ENCODE measurements at places on chromosomes 4 and X.

DNA sequence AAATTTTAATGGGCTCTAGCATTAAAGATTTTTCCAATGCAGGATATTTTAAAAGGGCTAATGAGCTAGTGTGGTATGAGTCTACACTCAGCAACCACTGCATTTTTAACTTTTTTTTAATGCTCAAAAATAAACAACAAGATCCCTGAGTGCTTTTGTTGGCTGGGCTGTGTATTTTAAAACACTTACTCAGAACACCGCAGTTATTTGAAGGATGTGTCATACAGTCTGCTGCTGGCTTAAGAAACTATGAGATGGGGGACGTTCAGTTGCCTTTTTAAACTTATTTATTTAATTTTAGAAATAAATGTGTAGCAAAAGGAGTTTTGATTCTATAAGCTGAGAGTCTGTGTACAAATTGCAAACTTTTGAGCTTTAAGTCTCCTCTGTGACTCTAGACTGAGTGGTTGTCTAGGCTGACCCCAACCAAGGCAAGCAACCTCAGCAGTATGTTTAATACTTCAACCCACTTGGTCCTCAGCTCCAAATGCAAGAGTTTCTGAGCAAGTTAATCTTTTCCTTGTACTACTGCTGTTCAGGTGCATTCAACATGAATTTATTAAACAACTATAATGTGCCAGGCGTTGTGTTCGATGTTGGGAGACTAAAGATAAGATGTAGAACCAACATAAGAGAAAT, 278.6 kb upstream of the DIPK2B start:
- DNase-seq: no peak

DNA sequence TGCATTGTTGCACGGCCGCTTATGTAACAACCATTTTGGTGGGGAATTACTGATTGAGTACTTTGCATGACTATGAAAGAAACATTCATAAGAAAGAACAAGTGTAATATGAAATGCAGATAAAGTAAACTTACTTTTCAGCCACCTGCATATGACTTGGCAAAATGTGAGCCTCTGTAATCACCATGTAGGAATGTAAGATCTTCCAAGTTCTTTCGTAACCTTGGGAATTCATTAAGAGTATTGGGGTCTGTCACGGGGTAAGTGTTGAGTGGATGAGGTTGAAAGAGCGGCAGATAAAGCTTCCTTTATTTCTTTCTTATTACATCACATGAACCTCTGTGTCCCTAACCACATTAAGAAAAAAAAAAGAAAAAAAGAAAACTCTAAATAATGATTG, 348.5 kb upstream of the NR3C2 start:
- DNase-seq: no peak

GRCh38 chrX:13080128-13080795, 35.8 kb upstream of the FAM9C start:
- no peak for DNase-seq

DNA sequence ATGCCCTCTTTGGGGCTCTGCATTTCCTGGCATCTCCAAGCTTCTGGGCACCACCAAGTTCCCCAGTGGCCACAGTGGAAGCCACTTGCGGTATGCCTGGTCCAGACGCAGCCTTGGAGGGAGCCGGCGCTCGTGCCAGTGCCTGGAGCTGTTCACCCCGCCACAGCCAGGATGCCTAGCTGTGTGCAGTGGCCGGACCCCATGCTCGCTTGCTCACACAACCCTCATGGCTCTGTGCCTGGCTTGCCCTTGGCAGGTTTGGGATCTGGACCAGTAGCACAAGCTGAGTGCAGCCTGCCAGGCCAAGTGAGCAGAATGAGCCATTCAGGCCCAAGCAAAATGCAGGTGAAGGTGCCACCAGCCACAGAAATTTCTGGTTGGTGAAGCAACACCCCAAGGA, 283.5 kb downstream of the EVC2 start:
- no peak for DNase-seq

DNA sequence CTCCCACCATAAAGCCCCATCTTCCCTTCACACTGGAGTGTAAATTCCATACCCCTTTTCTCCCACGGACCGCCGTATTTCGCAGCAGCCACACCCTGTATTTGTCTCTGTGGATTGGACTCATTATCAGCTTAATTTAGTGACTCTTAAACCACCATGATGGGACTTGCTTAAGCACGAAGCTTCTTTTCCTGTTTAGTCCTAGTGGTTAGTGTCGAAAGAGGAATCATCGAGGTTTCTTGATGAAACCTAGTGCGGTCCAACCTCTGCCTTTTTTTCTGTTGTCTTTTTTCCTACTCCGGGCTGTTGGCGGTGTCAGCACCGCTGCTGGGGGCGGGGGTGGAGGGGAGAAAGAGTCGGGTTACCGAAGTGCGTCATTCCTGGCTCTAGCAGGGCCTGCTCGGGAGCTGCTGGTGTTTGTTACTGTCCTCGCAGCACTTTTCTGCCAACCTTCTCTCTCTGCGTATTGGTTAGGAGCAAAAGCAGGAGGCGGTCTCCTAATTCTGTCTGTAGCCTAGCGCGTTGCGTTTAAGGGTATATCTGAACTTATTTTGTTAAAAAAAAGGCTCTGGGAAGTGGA, 1.4 kb downstream of the STAG2 start:
- DNase-seq: peak; percentile 39

DNA sequence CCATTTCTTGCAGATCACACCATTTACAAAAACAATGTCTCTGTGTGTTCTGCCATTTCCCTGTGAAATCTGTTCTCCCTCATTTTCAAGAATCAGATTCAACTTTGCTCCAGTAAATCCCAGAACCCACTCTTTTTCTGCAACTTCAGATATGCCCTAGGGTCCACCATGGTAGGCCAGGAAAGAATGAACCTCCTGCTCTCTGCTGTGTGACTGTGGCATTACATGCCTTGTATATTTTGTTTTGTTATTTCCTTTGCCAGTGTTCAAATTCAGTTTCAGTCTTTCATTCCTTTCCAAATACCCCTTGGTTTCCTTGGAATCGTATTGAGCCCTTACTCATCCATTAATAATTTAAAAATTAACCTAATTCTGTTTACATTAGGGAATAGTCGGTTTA, 290.2 kb upstream of the VCX start:
- no peak for DNase-seq

DNA sequence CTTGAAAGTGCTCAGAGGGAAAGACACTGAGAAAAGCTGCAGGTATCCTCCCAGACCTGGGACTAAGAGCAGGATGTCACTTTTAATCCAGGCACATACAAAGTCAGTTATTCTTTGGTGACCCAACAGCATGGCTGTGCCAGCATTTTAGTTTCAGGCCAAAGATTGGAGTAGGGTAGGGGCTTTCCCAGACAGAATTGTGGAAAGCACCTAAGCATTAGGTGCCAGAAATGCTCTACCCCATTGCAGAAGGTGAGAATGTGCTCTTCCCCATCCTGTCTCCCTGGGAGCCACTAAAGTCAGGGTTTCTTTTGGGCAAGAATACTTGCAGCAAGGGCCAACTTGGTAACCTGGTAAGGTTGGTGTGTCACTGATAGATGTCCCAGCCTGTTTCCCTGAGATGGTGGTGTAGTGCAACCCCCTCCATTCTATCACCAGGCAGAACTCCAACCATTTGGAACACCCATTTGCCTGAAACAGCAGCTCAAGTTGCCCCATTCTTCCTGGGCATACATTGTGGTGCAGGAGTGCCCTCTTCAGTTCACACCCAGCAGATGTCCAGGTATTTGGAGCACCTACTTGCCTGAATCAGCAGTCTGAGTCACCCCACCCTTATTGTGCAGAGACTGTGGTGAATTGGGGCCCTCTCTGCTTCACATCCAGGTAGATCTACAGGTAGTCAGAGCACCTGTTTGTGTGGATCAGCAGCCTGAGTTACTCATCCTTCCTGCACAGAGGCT, 183.5 kb downstream of the ZC4H2 start:
- DNase-seq: no peak

DNA sequence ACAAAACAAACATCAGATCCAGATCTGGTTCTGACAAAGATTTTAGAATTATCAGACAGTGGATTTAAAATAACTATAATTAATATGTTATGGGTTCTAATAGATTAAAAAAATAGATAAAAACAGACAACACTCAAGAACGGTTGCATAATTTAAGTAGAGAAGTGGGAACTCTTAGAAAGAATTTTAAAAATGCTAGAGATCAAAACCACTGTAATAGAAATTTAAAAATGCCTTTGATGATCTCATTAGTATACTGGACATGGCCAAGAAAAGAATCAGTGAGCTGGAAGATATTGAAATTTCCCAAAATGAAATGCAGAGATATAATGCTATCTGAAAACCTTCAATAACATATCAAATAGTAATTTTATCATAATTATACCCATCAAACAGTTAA, 28.3 kb upstream of the DYNLT3 start:
- no peak for DNase-seq

DNA sequence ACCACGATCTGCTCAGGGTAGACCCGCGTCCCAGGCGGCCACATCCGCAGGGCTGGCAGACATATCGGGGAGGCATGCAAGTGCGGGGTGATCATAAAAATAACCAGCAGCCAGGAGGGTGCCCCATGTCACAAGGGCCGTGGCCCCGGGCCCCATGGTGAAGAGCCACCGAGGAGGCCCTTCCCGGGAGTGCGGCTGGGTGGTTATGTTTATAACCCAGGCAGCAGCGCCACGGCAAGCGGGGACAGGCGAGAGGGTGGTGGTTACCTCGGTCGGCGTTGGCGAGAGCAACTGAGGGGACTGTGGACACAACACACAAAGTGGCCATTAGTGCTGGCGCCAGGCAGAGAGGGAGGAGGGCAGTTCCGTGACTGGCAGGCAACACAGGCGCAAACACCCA, 92.7 kb upstream of the AFAP1 start:
- DNase-seq: no peak

GRCh38 chrX:9682456-9682855, 83.2 kb downstream of the GPR143 start:
- no peak for DNase-seq

GRCh38 chr4:133594390-133595207, 445.5 kb downstream of the PCDH10 start:
- DNase-seq: no peak

DNA sequence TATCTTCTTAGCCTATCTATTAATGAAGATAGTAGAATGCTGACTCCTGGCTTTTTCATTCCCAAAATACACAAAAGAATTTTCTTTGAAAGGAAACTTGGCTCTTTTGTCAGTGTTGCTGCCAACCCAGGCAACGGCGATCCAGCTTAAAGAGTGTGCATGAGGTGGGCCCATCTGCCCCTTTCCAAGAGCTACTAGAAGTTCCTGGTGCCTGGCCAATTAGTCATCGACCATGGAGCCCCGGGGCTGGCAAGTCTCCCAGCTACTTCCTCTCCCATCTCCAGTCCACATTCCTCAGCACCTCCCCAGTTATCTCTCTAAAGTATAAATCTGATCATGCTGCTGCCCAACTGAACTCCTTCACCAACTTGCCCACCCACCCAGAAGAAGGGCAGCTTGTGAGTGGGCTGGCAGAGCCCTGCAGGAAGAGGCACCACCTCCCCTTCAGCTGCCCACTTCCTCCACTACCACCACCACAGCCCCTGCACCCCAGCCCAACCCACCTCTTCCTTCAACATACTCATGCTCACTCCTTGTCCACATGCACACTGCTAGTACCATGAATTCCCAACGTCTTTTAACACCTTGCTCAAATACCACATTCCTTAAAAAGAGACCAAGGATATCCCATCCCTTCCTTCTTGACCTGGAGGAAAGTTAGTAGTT, 158.2 kb upstream of the MAP3K15 start:
- DNase-seq: no peak

DNA sequence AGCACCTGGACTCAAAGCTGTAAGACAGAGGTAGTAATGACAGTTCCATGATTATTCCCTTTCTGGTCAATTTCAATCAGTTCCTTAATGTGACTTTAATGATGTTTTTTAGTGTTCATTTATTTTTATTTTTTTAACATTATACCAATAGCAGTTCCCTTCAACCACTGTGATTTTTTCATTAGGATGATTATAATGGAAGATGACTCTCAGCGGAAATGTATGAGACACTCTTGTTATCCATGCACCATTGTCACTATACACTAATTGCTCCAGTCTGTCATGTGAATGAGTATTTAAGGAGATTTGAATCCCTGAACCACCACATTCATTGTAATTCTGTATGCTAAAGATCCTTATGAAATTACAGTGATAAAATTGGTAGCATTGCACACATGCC, 2102.3 kb upstream of the AGA start:
- DNase-seq: no peak

DNA sequence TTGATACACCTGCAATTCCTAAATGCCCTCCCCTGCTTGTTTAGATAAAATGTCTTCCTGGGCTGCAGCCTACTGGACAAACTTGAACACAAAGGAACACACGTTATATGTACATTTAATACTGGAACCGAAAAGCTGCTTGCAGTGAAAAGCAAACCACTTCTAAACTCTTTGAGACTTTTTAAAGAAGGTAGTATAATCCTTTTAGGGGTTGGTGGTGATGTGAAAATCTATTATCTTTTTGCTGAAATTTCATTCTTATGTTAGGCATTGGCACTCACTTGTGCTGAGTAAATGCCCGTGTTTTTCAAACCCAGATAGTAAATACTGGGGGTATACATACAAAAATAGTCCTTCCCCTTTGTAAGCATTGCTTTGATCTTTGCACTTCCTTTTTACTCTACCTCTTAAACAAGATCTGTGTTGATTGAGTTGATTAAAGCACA, 2.2 kb downstream of the NFKB1 start:
- no peak for DNase-seq

DNA sequence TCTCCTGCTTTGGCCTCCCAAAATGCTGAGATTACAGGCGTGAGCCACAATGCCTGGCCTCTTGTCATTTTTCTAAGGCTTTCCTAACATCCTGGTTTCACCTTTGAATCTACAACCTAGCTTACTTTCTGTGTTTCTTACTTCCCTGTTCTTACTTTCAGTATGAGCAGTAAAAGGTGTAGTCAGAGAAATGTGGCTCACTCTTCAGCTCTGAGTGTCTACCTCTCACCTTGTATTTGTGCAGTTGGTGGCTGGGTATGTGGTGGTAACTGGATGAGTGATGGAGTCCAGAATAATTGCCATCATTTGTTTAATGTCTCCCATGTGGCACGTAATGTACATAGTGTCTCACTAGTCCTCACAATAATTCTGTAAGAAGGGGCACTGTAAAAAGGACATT, 19.1 kb upstream of the CXCL11 start:
- DNase-seq: no peak
